Right renal pelvis (tissue), 4 donors: ENCODE measurements at places on chromosomes 3 and 15. TPM values are rescaled to one million over a fixed set of nuclear protein-coding genes. Genes with fewer than 3 reads are reported as not detected.

- no peak for DNase-seq
Measured at GRCh38 chr3:60609446-60609845, 641.8 kb downstream of the FHIT start.

DNA sequence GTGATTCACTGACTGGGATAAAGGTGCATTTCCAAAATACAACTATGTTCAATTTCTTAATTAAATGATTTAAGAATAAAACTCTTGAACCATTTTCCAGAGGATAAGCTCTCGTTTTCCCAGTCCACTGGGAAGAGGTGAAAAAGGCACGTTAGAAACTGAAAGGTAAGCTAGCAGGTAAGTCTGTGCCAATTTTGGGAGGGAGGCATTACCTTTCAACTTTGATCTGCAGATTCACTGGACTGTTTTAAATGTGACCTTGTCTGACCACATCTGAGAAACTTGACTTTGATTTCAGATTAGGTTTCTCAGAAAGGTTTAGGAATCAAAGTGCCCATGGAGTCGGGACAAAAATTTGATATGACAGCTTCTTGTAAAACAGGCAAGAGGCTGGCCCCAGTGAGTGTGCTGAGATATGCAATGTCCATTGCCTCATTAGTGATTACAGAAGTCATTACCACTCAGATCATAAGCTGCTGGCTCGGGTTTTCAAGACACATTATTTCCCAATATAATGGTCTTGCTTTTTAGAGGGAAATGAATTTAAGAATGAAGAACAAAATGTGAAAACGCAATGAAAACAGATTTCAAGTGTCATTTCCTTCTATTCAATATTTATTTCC, 118.8 kb downstream of the ADAMTS9 start:
- no peak for DNase-seq

DNA sequence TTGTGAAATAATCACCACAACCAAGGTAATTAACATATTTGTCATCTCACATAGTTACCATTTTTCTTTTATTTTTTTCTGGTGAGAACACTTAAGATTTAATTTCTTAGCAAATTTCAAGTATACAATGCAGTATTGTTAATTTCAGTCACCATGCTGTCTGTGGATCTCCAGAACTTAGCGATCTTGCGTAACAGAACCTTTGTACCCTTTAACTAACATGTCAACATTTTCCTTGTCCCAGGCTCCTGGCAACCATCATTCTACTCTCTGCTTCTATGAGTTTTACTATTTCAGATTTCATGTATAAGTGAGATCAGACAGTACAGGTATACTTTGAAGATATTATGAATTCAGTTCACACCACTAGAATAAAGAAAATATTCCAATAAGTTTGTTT, 154.4 kb downstream of the KCNAB1 start:
- no peak for DNase-seq

DNA sequence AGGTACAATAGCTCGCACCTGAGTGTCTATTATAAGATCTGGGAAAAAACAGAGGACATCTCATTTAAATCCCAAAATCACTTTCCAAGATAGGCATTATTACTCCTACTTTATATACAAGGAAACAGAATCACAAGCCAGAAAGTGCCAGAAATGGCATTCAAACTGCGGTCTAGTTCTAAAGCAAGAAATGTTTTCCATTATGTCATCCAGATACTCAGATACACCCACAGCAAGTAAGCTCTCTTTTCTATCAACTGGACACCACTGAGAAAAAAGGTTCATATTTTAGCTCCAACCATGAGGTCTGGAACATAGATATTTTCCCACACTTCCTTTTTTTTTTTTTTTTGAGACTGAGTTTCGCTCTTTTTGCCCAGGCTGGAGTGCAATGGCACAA, 8.1 kb downstream of the SLC33A1 start:
- no peak for DNase-seq

DNA sequence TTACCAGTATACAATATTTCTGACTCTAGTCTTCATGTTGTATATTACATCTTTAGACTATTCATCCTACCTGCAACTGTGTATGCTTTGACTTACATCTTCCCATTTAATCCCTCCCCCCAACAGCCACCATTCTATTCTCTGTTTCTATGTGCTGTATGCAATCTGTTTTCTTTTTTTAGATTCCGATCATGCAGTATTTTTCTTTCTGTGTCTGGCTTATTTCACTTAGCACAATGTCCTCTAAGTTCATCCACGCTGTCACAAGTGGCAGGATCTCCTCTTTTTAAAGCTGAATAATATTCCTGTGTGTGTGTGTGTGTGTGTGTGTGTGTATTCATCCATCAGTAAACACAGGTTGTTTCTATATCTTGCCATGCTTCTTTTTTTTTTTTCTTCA, 66.4 kb upstream of the NUDT16 start:
- DNase-seq = no peak

- DNase-seq = peak; percentile 8
Measured at GRCh38 chr15:67240235-67241131, 14.0 kb downstream of the AAGAB start.

DNA sequence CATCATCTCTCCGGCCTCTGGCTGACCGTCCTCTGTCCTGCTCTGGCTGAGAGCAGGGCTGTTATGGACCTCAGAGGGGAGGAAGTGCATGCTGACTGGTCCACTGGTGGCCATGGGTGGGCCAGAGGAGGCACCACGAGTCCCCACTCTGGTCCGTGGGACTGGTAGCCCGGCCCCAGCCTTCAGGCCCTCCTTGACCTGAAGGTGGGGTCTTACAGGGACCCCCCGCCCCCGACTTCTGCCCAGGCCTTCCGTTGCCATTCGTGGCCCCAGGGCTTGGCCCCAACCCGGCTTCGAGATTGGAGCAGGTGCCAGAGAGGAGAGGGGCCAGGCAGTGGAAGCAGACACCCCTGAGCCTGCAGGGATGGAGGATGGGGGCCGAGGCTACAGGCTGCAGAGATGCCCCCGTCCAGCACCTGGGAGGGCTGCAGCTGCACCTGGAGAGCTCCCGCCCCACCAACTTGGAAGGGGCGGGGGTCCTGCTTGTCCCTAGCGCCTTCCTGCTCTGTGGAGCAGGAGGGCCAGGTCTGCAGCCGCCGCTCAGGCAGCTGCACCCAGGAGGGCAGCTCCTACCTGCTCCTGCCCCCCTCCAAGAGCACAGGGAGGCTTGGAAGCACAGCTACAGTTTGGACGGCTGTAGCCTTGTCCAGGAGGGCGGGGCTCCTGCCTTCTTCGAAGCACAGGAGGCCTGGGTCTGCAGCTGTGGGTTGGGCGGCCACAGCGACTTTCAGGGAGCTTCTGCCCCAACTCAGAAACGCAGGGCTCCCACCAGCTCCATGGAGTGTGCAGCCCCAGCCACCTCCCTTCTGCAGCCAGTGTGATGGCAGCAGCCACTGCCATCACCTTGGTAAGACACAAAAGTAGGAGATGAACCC, 142.5 kb downstream of the KLF13 start:
- no peak for DNase-seq

DNA sequence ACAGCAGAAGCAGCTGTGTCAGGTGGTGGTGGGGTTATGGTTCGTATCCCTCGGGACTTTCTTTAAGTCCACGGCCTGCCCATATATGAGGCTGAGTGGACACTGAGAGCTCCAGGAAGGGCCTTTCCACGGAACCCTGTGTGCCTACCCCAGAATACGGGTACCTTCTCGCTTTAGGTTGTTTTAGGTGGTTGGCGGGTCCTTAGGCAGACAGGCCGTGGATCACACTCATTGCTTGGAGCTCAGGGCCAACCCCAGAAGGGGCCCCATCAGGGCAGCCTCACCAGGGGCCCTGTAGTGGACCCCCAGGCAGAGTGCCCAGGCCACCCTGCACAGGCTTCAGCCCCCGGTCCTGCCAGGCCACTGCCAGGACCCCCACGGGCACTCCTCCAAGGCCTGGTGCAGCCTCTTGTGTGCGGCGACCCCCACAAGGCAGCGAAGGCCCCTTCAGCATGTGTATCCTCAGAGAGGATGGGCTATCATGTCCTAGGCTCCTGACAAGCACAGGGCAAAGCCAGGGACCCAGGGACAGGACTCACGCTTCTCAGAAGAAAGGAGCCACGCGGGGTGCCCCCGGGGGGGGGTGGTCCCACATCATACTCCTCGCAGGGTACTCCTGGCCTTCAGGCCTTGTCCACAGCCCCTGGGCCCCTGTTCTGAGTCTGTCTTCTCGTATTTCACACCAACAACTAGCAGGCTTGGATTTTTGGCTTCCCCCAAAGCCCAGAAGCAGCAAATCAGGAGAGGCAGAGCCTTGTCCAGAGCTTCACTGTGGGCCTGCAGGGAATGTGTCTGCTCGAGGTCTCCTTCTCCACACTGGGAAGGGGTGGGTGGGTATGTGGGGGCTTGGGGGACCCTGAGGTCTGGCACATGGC, 93.4 kb downstream of the LRRK1 start:
- DNase-seq = no peak

- DNase-seq = no peak
Measured at GRCh38 chr15:96115642-96116041, 214.9 kb upstream of the NR2F2 start.

GRCh38 chr15:70088455-70088854, 9.3 kb downstream of the TLE3 start:
- no peak for DNase-seq

DNA sequence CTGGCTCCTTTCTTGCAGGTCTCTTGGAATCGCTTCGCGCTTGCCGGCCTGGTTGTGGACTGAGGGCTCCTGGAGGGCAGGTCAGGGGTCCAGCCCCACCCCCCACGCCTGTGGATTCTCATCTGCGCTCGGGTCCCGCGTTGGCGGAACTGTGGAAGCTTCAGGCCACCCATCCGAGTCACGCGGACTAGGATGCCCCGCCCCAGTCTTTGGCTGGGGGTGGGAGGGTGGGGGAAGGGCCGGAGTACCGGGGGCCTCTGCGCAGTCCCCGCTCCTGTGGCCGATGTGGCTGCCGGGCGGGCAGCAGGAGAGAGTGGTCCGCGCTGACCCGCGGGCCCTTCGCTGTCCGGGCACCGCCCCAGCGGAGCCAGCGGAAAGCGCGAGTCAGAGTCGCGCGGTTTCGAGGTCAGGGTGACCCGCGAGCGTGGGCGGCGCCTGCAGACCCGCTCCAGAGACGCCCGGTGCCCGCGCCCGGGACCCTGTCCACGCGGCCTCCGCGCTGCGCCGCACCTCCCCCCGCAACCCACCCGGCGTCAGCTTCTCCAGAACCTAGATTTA, 114.2 kb downstream of the KLF13 start:
- DNase-seq = no peak

GRCh38 chr3:134941820-134942219, 146.8 kb downstream of the EPHB1 start:
- no peak for DNase-seq

DNA sequence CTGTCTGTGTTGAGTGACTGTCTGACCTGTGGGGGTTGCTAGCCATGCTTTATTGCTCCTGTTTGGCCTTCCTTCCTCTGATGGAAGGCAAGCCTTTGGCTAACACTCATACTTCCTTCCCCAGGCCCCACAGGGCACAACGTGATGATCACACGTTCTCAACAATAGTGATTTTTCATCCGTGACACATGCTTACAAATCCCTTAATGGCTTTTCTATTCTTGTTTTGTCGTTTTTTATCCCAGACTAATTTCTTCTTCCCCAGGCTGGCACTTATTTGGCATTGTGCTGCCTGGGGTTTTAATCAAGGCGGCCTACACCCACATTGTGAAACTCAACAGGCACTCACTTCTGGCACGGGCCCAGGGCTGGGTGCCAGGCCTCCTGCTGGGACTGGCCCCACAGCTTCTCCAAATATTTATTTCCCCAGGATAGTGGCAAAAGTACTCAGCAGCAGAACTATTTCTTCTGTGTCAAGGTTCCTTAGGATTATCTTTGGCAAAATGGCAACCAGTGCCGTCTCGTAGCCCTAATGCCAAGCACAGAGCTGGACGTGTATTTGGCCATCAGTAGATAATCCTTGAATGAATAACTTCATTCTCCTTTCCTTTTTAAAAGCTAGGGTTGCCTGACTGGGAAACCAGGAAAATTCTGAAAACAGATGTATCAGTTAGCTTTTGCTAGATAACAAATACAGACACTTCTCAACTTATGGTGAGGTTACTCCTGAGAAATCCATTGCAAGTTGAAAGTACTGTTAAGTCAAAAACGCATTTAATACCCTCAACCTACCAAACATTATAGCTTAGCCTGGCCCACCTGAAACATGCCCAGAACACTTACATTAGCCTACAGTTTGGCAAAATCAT, 30.6 kb downstream of the CMTM7 start:
- no peak for DNase-seq

DNA sequence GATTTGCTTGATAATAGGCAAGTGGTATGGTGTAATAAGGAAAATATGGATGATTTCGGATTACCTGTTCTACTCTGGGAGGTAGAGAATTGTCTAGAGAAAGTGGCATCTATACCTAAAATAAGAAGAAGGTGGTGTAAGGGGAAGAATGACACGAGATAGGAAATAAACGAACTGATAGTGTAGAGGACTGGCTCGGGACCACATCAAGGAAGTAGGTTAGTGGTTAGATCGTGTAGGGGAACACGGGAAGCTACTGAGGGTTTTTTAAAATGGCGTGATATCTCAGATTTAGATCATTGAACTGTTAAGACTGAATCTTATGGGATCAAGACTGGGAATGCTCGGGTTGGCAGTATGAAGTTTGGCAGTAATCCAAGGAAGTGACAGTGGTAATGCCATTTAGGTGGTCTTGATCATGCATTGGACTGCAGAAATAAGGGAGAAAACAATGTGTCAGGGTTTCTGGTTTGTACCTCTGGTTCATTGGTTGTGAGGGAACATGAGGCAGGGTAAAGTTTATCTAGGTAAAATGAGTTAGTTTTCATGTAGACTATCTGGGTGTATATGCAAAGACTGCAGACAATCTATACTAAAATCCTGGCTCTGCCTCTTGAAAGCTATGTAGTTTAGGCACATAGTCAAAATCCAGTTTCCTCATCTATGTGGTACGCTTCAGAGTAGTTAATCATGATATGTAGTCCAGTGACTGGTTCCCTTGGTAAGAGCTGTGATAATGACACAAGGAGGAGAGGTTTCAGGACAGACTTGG, 7.4 kb downstream of the RPL14 start:
- DNase-seq = no peak

DNA sequence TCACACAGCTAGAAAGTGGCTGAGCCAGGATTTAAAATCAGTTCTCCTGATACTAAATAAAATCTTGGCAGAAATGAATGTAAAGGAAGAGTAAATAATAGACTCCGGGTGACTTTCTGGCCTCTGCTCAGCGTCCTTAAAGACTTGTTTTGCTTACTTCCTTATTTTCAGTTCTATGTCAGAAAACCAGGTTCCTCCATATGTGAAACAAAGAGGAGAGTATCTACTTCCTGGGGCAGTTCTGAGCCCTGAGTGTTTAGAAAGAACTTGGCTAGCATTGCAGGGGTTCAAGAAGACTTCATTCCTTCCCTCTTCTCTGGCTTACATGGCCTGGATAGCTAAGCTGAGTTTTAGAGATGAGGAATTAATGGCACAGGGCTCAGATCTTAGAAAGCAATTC, 222.8 kb upstream of the TLE3 start:
- no peak for DNase-seq

POMGNT2 gene
- 21.9 TPM for polyA plus RNA-seq

EPM2AIP1 gene
- 57.7 TPM for polyA plus RNA-seq

THRB gene
- 31.3 TPM for polyA plus RNA-seq

STRA6 gene
- 25.6 TPM for polyA plus RNA-seq

EDC3 gene
- polyA plus RNA-seq = 37.3 TPM

GP9 gene
- polyA plus RNA-seq = 1.2 TPM
